ENCODE measurements at places on chromosomes 1 and 21.

DNA sequence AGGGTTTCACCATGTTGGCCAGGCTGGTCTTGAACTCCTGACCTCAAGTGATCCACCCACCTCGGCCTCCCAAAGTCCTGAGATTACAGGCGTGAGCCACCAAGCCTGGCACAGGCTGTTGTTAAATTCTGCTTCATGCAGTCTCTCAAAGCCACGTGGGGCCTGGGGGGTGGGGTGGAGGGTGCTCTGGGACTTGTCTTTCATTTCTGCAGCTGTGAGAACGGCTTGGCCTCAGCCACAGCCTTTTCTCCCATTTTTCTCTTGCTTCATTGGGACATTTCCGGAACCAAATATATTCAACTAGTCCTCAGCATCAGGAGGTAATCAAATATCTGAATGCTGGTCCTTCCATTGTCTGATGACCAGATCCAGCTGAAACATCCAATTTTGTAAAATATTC, 27.6 kb upstream of the KCNE2 start:
- ATAC-seq = no peak

- no peak for ATAC-seq
Observed at GRCh38 chr1:19728413-19729145, 63.9 kb downstream of the HTR6 start.

GRCh38 chr1:203199816-203200571, 13.5 kb upstream of the CHI3L1 start:
- ATAC-seq = no peak

- peak; percentile 47 for ATAC-seq
Observed at GRCh38 chr1:200856716-200857357, 15.9 kb upstream of the GPR25 start.

DNA sequence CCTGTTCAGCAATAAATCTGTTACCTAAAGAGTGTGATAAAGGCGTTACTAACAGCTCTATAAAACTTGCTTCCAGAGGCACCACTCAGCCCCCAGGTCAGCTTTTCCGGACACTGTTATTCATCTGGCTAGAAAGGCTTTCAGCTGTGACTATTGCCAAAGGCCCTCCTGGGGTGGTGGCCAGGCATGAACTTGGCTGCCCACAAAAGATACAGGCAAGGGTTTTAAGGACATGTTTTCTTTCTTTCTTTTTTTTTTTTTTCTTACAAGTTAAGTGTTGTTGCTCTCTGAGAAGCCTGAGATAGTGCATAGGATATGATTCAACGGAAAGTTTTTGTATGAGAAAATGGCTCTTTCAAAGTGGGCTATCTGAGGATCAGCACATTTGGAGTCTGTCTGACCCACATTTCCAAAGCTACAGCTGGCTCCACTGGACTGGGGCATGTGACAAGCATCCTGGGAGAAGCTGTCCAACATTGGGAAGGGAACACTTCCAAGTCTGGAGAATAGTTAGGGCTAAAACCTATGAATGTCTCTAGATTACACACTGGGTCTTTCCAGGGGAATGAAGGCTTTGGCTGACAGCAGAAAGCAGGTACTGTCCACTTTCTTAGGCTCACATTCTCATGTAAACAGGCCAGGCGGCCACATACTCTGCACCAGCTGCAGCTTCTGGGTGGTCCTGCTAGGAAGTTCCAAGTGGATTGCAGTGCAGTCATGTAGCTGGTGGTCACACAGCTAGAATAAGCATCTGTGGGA, 639.7 kb downstream of the LMO4 start:
- ATAC-seq = peak; percentile 50

- peak; percentile 92 for ATAC-seq
Observed at GRCh38 chr1:13960375-13960987, 260.5 kb downstream of the PRDM2 start.

DNA sequence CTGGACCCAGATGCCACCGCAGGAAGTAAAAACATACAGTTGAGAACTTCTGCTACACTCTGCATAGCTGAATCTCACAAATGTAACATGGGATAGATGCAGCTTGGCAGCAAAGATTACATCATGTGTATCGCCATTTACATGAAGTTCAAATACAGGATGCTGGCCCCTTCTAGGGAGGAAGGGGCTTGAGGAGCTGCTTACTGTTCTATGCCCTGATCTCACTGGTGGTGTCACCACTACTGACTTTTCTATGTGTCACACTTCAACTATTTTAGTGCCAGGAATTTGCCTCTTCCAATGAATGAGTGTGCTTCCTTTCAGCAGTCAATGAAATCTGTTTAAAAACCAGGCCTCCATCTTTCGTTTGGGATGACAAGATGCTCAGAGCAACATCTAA, 31.1 kb downstream of the MRAP start:
- peak; percentile 43 for ATAC-seq

- no peak for ATAC-seq
Observed at GRCh38 chr1:154178911-154179811, 12.7 kb downstream of the TPM3 start.

DNA sequence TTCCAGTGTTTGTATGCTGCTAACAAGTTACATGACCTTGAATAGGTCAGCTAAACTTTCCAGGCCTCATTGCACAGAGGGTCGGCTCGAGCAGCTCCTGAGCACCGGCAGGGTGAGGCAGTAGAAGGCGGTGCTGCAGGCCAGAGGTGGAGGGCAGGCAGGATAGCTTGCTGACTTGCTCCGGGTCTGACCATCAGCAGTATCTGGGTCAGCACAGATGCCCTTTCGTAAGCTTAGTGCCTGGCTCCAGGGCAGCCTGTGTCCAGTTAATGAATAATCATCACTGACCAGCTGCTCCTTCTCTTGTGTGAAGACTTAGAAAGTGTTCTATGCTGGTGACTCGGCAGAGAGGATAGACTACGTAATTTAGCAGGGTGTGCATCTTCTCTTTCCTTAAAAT, 6.9 kb downstream of the MAPKAPK2 start:
- ATAC-seq = no peak
